ENCODE measurements at places on chromosomes 1 and 21. TPM values are rescaled to one million over a fixed set of nuclear protein-coding genes. Genes with fewer than 3 reads are reported as not detected.
A peak's percentile ranks its signal among the peaks of the same experiment; 100 is the strongest.

The TRNP1 gene
- total RNA-seq, result 0.49 TPM

The MAST2 gene
- total RNA-seq, result 20.7 TPM

The CZIB gene
- 43.1 TPM for total RNA-seq

GRCh38 chr1:48846441-48846840 lies 69.8 kb upstream of the BEND5 start:
- DNase-seq, result no peak

- DNase-seq, result peak; percentile 4
These were observed 242.3 kb downstream of the LMX1A start for GRCh38 chr1:165114022-165114888.

- no peak for DNase-seq
These were observed 1.1 kb upstream of the ZNF496 start for GRCh38 chr1:247332623-247333361.

- DNase-seq, result no peak
These were observed 46.3 kb downstream of the POFUT2 start for GRCh38 chr21:45241357-45241756.

All from activated T-cell treated with anti-CD3 and anti-CD28 coated beads, Interleukin-2, amount 50 U/mL, for 72 hours (primary cell).